Activated CD4-positive, alpha-beta T cell treated with anti-CD3 and anti-CD28 coated beads for 24 hours (primary cell): ENCODE measurements at places on chromosomes 11 and 22.

- DNase-seq: no peak
Measured at GRCh38 chr22:27880778-27881394, 38.2 kb downstream of the PITPNB start.

DNA sequence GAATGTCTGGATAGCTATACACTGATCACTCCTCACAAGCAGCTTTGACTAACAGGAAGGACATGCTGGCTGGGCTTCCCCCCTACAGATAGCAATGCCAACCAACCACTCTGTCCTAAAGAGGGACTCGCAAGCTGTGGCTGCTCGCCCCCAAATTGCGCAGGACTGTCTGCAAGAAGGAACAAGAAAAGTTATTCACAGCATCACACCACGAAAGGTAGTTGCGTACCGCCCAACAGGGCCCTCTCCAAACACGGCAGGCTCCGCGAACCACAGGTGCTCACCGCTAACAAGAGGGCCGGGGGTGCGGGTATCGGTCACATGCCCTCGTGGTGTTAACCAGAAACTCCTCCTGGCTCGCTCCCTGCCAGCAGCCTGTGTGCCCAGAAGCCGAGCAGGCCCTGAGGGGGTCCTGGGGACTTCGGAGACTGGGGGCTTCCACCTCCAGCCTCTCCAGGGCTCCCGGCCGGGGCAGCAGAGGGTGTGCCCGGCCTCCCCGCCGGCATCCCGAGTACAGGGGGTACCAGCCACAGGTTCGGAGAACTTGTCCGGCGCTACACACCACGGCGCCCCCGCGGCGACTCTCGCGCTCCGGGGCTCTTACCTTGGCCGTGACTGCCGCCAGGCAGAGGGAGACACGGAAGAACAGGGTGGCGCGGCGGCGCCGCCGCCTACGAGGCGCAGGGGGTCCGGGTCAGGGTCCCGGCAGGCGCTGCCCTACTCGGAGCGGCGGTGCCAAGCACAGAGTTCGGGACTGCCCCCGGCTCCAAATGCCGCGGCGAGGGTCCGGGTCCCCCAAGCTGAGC, 682 bp downstream of the LARGE1 start:
- no peak for DNase-seq

DNA sequence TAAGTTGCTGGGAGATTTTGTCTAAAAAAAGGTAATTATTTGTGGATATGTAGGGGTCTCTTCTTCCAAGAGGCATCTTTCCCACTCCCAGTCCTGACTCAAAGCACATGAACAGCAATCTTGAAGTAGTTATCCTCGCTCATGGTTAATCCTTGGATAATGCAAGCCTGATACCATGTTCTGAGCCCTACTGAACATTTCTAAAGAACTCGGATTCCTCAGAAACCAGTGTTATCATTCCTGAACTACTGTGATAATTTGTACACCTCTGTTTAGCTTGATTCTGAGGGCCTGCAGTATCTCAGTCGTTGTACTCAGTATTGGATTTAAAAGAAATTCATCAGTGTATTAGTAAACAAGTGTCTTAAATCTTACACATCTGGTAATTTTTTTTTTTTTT, 22.3 kb upstream of the RCE1 start:
- DNase-seq: no peak

- no peak for DNase-seq
Measured at GRCh38 chr22:34068001-34068400, 147.7 kb upstream of the LARGE1 start.

DNA sequence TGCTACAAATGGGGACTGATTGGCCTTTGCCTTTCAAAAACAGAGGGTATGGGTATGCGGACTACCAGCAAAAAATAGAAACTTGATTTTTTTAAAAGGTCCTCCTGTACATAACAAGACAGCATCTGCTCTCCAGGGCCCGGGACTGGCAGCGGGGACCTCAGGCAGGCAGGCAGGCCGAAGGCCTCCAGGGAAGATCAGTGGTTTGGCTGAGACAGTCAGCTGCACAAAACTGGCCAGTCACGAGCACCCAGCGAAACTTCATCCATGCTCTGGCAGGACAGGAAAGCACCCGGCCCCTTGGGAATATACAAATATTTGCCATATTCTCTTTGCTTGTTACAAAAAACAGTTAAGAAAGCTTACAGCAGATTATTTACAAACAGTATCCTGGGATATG, 11.0 kb downstream of the RPL27A start:
- DNase-seq: no peak

DNA sequence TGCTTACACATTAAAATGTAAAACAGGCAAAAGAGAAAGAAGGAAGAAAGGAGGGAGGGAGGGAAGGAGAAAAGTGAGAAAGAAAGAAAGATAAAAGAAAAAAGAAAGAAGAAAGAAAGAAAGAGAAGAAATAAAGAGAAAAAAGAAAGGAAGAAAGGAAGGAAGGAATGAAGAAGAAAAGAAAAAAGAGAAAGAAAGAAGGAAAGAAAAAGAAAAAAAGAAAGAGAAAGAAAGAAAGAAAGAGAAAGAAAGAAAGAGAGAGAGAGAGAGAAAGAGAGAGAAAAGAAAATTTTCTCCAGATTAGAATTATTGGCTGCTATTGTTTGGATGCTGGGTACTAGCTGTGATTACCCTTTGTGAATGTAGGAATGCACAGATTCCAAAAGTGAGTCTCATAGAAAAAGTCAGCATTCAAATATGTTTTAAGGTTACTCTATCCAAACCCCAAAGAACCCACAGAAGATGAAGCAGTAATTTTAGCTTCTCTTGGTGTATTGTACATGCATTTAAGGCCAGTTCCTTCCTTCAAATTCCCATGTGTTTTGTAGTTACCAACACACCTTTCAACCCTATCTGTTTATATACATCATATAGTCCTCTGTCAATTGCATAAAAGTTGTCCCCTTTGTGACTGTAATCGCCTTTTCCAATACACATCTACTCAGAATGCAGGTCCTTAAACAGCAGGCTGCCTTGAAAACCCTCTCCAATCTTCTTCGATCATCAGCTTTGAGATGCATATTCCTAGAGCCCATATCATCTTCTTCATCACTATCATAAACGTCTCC, 789 bp upstream of the FAM111A start:
- DNase-seq: no peak

GRCh38 chr11:16741473-16741872, 3.0 kb downstream of the C11orf58 start:
- DNase-seq: no peak

DNA sequence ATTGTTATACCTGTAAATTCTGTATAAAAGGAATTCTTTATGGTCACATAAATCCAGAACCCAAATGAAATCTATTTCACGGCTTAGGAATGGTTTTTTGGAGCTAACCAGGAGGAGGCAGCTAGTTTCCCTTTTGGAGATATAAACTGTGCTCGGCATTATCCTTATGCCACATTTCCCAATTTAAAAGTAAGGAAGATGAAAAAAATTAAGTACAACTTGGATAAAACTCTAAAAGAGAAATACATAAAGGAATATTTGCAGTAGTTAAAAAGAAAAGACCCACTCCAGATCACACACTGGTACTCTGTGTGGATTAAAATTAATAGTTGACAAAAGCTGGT, 17.7 kb downstream of the DLAT start:
- no peak for DNase-seq

DNA sequence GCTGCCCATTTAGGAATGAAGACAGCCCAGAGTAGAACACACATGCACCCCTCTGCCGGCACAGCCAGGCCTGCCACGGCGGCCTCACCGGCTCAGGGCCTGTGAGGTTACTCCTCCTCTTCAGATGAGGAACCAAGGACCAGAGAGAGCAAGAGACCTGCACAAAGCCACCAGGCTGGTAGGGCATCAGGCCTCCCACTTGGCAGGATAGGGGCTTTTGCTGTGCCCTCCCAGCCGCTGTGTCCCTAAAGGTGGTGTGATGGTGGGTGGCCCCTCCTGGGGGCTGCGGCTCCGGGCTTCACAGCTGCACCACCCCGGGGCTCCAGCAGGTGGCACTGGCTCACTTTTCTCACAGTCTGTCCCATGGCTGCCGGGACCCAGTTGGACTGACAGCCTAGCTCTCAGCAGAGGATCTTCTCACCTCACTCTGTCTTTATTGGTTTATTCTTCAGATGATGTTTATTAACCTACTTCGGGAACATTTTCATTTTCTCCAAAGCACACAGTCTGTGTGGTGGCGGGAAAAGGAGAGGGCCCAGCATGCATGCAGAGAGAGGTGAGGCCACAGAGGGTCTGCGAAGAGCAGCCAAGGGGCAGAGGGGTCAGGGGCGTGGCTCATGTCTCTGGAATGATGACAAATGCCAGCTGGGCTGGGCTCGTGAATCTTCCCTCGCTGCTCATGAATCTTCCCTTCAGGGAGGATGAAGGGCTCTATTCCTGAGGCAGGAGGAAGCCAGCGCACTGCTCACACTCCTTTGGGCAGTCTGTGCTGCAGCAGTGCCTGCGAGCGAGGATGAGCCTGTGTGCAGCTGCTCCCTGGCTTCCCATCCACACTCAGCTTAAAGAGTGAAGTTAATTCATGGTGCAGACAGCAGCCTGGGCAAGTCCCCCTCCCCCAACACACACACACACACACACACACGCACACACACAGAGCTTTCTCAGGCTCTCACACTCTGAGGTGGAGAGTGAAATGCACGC, 101.1 kb upstream of the PITPNB start:
- DNase-seq: peak; percentile 46

- no peak for DNase-seq
Measured at GRCh38 chr22:50600538-50600937, at the start of gene MAPK8IP2. Gene MAPK8IP2 (plus strand): TSS chr22:50600793. CDS start chr22:50600819, 26 bp downstream.

DNA sequence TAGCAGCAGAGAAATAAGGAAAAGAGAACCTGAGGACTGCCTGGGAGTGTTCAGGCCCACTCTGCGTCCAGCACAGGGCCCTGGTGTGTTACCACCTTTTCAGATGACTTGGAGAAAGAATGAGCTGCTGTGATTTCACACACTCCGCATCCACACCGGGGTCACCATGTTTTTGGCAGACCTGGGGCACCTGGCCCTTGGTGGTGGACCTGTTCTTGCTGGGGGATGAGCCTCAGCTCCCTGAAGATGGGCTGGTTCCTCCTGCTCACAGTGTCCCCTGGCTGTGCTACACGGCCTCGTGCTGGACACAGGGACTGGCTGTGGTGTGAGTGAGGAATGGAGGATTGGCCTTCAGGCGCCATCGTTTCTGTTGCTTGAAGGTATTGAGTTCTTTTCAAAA, 1381.4 kb downstream of the TBC1D22A start:
- no peak for DNase-seq

GRCh38 chr11:17894929-17895658, 117.8 kb downstream of the SERGEF start:
- DNase-seq: no peak

DNA sequence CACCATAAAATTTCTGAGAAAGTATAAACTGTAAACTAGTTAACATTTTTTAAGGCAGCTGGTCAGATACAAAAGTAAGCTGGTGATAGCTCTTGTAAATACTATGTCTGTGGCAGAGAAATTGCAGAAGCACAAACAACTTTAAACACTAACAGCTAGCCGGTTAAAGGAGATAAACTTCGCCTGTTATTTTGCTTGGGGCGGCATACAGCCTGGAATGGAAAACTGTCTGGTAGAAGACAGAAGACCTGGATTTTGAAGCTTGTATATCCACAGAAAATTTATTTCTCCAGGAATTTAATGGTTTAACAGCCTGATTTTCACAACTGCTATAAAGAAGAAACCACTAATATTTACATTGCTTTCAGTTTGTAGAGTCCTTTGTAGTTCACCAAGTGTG, 65.3 kb upstream of the FIBIN start:
- DNase-seq: no peak
